ENCODE measurements at places on chromosomes 11 and 22. TPM values are rescaled to one million over a fixed set of nuclear protein-coding genes. Genes with fewer than 3 reads are reported as not detected.

DNA sequence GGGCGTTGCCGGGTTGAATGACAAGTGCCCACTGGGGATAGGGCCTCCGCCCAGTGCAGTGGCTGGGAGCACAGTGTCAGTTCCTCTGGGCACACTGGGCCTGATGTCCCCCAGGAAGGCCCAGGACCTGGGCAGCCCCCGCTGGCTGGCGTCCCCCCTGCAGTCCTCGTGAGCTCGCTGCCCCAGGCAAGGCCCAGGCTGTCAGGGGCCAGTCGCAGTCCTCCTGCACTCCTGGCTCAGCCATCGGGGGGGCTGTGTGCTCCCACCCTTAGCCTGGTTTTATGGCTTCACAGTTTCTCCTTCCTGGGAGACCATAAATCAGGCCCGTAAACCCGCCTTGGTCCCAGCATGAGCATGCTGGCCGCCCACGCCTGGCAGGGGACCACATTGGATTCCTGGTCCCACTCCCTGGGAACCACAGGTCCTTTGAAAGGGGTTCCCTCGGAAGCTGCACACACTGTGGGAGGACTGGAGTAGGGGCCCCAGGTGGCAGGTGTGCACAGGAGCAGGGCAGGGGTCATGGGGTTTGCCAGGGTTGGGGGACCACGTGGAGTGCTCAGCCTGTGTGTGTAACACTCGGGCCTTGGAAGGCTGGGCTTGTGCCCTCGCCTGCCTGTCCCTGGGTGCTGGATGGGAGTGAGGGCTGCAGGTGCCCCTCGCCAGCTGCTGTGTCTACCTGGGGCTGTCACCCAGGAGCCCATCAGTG lies 113.6 kb downstream of the KCNQ1OT1 start:
- DNase-seq, result peak; percentile 57

DNA sequence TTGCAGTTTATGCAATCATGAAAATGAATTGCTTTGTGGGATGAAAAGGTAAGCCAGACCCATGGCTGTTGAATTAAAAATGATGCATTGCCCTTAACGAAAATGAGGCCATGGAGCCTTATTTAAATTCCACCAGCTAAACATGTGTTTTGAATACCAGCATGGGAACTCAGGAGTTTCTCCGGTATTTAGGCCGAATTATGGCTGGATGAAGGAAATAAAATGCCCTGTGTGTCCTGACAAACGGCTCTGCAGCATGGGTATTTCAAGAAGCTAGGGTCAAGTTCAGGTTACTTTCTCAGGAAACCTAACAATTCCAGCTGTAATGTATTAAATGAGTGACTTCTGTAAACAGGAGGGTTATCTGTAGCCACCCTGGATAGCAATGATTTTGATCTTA lies 38.3 kb downstream of the AMOTL1 start:
- DNase-seq, result no peak

GRCh38 chr22:24594569-24595120 lies 1.8 kb upstream of the LRRC75B start:
- no peak for DNase-seq

H19 gene
- 67.6 TPM for total RNA-seq

PGA5 gene
- total RNA-seq, result not detected

Measured in sigmoid colon (tissue), 7 donors.